Stimulated activated CD4-positive, alpha-beta T cell treated with anti-CD3 and anti-CD28 coated beads, TNF-alpha, amount 100 ng/mL, for 48 hours (primary cell): ENCODE measurements at places on chromosomes 6 and 20.
A peak's percentile ranks its signal among the peaks of the same experiment; 100 is the strongest.

GRCh38 chr6:127301199-127301700, 34.6 kb downstream of the RNF146 start:
- no peak for DNase-seq

DNA sequence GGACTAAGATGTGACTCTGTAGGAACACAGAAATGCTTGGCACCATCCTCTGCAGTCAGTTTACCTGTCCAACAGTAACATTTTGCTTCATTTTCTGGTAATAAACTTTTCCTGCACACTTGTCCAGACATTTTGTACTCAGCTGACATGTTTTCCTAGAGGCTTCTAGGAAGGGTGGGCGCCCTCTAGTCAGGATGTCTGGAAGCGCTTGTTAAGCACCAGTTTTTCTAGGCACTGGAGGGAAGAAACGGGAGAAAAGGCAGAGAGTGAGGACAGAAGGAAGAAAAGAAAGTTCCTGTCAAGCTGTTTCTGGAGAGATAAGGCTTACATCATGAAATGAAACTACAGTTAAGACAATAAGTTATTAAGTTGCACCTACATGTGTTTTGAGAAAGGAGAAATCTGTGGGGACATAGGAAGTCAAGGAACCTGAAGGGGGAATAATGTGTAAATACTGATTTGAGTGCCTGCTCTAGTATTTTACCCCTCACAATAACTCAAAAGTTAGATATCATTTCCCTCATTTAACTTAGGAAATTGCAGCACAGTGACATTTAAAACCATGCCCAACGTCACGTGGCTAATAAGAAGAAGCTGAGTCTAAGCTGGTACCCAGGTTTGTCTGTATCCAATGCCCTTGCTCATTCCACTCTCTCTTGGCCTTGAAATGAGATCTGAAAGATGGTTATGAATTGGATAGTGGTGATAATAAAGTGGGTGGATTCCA, 42.7 kb upstream of the TNFRSF21 start:
- DNase-seq = no peak

DNA sequence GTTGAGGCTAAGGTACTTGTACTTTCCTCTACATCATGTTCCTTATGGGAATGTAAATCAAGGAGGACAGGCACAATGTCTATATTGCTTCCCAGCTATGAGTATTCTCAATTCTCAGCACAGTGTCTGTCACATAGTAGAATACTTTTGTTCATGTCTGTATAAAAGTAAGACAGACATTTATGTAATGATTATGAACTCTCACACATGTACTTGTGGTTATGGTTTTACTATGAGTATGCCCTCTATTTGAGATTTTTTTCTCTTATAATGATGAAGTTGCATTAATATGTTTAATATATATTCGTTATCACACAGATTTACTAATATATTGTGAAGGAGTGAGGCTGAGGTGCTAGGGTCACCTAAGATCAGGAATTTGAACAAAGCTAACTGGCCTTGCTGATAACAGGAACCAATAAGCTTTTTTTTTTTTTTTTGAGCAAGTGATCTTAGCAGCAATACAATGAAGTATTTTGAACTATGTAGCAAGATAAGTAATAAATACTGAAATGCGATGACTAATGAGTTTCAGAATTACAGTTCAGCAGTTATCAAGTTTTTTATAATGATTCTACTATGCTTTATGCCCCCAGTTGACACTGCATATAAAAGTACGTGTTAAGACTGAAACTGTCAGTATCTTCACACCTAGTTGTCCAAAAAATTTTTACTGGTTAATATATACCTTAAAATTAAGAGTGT, 623.1 kb downstream of the HTR1B start:
- no peak for DNase-seq

DNA sequence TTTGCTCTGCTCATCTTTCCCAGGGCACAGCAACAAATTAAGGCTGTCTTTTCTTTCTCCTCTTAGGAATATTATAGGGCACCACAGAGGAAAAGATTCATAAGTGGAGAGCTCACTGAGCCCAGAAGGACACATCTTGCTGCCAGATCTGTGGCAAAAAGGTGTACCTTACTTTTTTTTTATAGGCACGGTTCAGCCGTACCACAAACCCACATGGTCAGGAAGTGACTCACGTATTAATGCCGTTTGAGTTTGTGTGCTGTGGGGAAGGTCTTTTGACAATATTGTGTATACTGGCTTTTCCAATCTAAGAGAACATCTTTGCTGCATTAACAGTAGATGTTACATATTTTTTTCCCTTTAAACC, 28.4 kb downstream of the PAQR8 start:
- no peak for DNase-seq

DNA sequence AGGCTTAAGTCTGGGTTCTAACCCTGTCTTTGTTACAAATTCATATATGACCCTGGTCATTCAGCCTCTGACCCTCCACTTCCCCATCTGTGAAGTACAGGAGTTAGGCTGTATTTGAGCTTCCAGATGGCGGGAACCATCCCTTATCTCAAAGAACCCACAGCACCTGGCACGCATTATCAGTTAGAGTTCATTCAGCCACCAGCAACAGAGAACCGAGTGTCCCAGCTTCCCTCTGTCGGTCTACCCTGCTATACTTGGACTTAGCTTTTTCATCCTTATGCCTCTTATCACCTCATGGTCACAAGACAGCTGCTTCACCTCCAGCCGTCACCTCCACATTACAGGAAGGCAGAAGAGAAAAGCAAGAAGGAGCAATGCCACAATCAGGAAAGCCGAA, 147.8 kb downstream of the EYA2 start:
- DNase-seq = no peak

DNA sequence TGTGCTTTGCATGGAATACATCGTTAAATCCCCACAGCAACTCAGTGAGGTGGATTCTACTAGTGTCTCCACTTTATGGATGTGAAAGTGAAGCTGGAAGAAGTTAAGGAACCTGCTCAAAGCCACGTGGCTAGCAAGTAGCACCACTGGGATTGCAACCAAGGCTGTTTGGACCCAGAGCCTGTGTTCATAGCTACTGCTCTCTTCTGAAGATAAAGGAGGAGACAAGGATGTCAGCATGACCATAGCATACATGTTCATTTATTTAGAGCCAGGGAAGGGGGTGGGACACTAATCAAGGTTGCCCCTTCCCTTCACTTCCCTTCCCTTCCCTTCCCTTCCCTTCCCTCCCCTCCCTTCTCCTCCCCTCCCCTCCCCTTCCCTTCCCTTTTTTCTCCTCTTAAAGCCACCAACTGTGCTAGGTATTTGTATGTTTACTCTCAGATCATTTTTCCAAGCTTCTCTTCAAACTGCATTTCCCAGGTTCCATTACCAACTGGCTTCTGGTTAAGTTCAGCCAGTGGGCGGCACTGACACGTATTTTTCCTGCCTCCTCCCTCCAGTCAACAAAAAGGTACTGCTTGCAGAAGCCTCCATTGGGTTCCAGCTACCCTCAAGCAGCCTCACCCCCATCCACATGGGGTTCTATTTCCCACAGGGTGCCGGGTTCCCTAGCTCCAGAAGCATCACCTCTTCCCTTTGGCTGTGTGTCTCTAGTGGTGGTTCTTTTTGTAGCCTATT, 134.9 kb downstream of the BCAS1 start:
- no peak for DNase-seq

GRCh38 chr6:131381052-131381708, 191.8 kb upstream of the ARG1 start:
- DNase-seq = no peak

GRCh38 chr20:43514648-43514999, 7.1 kb downstream of the L3MBTL1 start:
- DNase-seq = peak; percentile 2

DNA sequence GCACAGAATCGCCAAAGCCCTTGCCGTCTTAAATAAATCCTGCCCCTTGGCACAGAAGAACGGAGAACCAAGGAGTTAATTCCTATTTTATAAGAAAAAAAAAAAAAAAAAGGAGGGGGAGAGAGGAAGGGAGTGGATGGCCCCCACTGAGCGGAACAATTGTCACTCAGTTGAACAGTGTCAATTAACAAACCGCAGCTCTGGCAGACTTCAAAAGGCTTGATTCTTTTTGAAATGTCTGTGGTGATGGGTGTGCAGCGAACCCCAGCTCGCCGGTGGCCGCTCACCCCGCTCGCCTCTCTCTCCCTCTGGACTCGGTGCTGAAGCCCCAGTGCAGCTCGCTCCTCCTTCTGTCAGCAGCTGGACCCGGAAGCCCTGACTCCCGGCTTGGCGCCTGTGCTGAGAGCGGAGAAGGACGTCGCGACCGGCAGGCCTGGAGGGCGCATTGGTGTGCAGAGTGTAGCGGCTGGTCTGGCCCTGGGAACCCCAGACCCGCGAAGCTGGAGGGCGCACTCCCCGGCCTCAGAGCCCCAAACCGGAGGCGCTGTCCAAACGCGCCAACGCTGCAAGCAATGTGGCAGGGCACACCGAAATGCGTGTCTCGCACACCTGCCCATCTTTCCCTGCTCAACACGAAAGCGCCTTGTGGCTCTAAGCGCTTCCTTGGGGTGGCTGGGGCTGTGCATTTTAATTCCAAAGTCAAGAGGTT, 3.4 kb downstream of the LINC00237 start:
- no peak for DNase-seq

- DNase-seq = no peak
Observed at GRCh38 chr6:18395856-18396197, 8.7 kb downstream of the RNF144B start.

GRCh38 chr6:84825461-84825860, 61.1 kb upstream of the TBX18 start:
- no peak for DNase-seq

DNA sequence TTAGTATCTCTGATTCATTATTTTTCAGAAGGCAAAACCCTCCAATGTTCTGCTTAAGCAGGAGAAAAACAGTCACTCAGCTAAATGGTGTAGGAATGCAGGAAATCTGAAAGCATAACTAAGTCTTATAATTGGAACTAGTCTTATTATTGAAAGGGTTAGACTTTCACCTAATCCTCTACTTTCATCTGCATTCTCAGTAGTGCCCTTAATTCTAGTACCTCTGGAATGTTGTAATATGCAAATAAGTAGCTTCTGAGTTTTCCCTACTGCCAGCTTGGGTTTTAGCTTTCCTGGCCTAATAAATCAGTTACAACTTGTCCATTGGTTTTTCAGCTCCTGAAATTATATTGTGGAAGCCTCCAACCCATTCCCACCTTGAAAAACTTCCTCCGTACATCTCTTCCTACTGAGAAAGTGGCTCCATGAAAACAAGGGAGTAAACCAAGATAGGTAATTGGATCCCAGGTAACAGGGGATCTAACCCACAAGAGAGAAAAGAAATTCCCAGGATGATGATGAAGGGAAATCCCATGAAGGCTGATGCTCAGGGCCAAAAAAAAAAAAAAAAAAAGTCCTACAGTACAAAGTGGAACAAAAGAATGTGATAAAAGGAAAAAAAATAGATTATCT, 147.0 kb downstream of the TBC1D32 start:
- no peak for DNase-seq
